ENCODE measurements at places on chromosomes 11 and 22. TPM values are rescaled to one million over a fixed set of nuclear protein-coding genes. Genes with fewer than 3 reads are reported as not detected.

TOM1 gene
- total RNA-seq: 24.7 TPM

PATE4 gene
- not detected for total RNA-seq

CAT gene
- total RNA-seq: 29.2 TPM

TUBA8 gene
- 2.8 TPM for total RNA-seq

DNAJB7 gene
- not detected for total RNA-seq

APOL1 gene
- not detected for total RNA-seq

BLID gene
- total RNA-seq: not detected

APOA5 gene
- total RNA-seq: not detected

PHF21B gene
- total RNA-seq: 36.5 TPM

TMEM132A gene
- total RNA-seq: 195 TPM

TRABD gene
- 46.9 TPM for total RNA-seq

PKDREJ gene
- total RNA-seq: not detected

C2CD2L gene
- total RNA-seq: 10.0 TPM

HOATZ gene
- not detected for total RNA-seq

ALX4 gene
- 0.05 TPM for total RNA-seq

FGF3 gene
- not detected for total RNA-seq

TRIM49 gene
- not detected for total RNA-seq

HBD gene
- not detected for total RNA-seq

GGT1 gene
- total RNA-seq: 1.4 TPM

SYCE3 gene
- not detected for total RNA-seq

DEUP1 gene
- total RNA-seq: 0.70 TPM

OR5A1 gene
- not detected for total RNA-seq

PRDX5 gene
- total RNA-seq: 148 TPM

CRYBB1 gene
- total RNA-seq: not detected

CDC42EP2 gene
- 4.0 TPM for total RNA-seq

FTH1 gene
- 1,209 TPM for total RNA-seq

SNU13 gene
- 155 TPM for total RNA-seq

EMID1 gene
- total RNA-seq: 9.0 TPM

ACR gene
- total RNA-seq: not detected

UPK3A gene
- not detected for total RNA-seq

SPI1 gene
- not detected for total RNA-seq

MAPK8IP1 gene
- 38.7 TPM for total RNA-seq

TBX10 gene
- total RNA-seq: not detected

FERMT3 gene
- 2.8 TPM for total RNA-seq

MICAL2 gene
- total RNA-seq: 1.1 TPM

ASRGL1 gene
- 50.1 TPM for total RNA-seq

TMEM121B gene
- total RNA-seq: 12.2 TPM

OR52I2 gene
- total RNA-seq: not detected

OR8A1 gene
- total RNA-seq: not detected

TRPM5 gene
- total RNA-seq: 0.09 TPM

ARHGAP20 gene
- total RNA-seq: 0.20 TPM

NNMT gene
- 0.82 TPM for total RNA-seq

ZNF215 gene
- total RNA-seq: 11.2 TPM
